AG04450 (cell line): ENCODE measurements at places on chromosomes 12 and 14. TPM values are rescaled to one million over a fixed set of nuclear protein-coding genes. Genes with fewer than 3 reads are reported as not detected.

- DNase-seq = no peak
Measured at GRCh38 chr12:116404247-116404646, 126.8 kb upstream of the MED13L start.

DNA sequence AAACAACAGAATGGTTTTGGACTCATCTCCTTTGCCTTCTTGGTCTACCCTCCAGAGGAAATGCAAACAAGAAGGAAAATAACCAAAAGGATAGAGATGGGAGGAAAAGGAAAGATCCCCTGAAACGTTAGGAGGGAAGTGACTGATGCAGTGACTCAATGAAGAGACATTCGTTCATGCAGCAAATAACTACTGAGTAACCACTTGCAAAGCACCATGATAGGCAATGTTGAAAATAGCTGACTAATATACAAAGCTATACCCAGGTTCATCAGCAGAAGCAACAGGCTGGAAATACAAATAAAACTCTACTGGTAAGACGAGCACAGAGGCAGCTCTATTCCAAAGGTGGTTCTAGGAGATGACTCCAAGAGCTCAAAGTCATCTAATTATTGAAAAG, 41.8 kb downstream of the R3HDM2 start:
- peak; percentile 59 for DNase-seq

GRCh38 chr12:90017316-90017715, 308.7 kb upstream of the ATP2B1 start:
- no peak for DNase-seq

The PABPN1 gene
- 174 and 182 TPM in 2 replicates for polyA plus RNA-seq

The KRT8 gene
- polyA plus RNA-seq = 18.2 and 22.1 TPM in 2 replicates

DNA sequence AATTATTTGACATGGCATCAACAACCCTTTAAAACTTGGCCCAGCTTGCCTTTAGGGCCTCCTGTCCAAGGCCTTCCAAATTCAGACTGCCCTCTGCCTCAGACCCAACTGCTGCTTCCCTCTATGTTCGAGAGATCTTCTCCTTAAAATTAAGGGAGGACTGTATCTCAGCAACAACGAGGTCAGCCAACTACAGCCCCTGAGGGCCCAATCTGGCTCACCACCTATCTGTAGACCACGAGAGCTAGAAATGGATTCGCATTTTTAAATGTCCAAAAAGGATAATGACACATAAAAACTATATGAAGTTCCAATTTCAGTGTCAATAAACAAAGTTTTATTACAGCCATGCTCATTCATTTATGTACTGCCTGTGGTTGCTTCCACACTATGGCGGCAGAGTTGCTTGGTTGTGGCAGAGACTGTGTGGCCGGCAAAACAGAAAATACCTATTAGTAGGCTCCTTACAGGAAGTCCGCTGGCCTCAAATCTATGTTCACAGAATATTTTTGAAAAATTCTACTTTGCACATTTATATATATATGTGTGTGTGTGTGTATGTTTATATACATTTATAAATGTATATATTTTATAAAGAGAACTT, 1026.9 kb downstream of the BCL11B start:
- DNase-seq = no peak
